ENCODE measurements at places on chromosomes 1 and 21. TPM values are rescaled to one million over a fixed set of nuclear protein-coding genes. Genes with fewer than 3 reads are reported as not detected.

DNA sequence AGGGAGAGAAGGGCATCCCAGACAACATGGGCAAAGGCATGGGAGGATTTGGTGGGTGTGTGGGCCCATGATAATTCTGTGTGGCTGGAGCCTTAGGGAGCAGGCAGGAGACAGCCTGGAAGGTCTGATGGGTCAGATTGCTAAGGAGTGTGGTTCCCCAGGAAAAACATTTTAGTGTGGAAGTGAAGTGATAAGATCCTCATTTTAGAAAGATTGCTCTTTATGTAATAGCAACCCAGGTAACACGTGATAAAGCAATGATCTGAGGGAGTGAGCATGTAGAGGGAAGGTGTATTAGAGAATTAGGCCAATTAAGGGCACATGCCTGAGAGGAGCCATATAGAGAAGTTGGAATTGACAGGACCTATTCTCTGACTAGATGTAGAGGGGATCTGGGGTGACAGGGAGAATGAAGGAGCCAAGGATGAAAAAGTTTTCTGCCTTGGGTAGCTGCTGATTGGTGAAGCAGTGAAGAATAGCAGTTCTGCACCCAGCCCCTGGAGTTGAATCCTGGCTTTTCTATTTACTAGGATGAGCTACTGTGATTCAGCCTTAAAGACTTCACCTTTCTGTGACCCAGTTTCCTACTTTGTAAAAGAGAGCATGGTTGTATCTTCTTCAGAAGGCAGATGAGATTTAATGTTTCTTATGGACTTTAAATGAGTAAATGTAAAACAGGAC, 18.7 kb upstream of the SLAMF6 start:
- H3K27ac ChIP-seq = no peak overlapping the region
- no peaks in the 10 kb centered on the region for H3K4me1 ChIP-seq
- no peaks in the 10 kb centered on the region for H3K27me3 ChIP-seq

- no peaks in the 10 kb centered on the region for H3K27me3 ChIP-seq
- H3K36me3 ChIP-seq = no peaks in the 10 kb centered on the region
- H3K27ac ChIP-seq = peak within 1 kb of the TSS; percentile 75
- DNase-seq = peak; percentile 85
- H3K4me3 ChIP-seq = peak within 1 kb of the TSS; percentile 90
Measured at GRCh38 chr1:193104907-193105820, at the start of gene GLRX2. GLRX2 (minus strand) TSS chr1:193105414; CDS start chr1:193105382, 32 bp downstream.

- H3K4me3 ChIP-seq = no peak overlapping the region
- no peak overlapping the region for H3K27ac ChIP-seq
- no peak for DNase-seq
- peaks cover 10% of the 10 kb centered on the region for H3K4me1 ChIP-seq
Measured at GRCh38 chr1:157155658-157156057, 17.5 kb upstream of the ETV3 start.

- H3K4me1 ChIP-seq = no peaks in the 10 kb centered on the region
- peaks cover 43% of the 10 kb centered on the region for H3K27me3 ChIP-seq
- H3K4me3 ChIP-seq = no peak overlapping the region
- no peak overlapping the region for H3K27ac ChIP-seq
Measured at GRCh38 chr1:17375651-17376050, 3.7 kb downstream of the PADI6 start.

DNA sequence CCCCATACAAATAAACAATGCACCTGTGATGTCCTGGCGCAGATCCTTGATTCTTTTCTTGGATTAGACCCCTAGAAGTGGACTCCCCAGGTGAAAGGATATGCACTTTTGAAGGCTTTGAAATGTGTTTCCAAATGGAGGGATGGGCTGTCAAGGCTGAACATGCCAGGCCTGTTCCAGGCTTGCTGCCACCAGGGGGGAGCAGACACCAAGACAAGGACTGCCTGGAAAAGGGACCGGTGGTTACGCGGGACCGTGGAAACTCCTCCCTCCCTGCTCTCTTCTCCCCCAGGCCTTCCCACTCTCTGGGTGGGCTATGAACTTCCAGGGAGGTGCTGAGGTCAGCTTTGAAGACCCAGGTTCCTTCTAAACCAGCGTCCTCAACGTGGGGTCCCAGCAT, 12.7 kb downstream of the C1QB start:
- H3K36me3 ChIP-seq = no peaks in the 10 kb centered on the region
- H3K27ac ChIP-seq = no peak overlapping the region
- peak; percentile 43 for DNase-seq
- H3K4me1 ChIP-seq = no peaks in the 10 kb centered on the region
- H3K4me3 ChIP-seq = no peak overlapping the region
- H3K27me3 ChIP-seq = peaks cover 76% of the 10 kb centered on the region

- H3K36me3 ChIP-seq = no peaks in the 10 kb centered on the region
- no peak overlapping the region for H3K27ac ChIP-seq
- peaks cover 6% of the 10 kb centered on the region for H3K27me3 ChIP-seq
- H3K4me3 ChIP-seq = no peak overlapping the region
- no peaks in the 10 kb centered on the region for H3K4me1 ChIP-seq
- no peak for DNase-seq
Measured at GRCh38 chr1:174791863-174792262, 207.9 kb upstream of the CACYBP start.

GRCh38 chr1:41355761-41356160, 5.5 kb upstream of the FOXO6 start:
- no peak overlapping the region for H3K27ac ChIP-seq
- no peaks in the 10 kb centered on the region for H3K36me3 ChIP-seq
- peaks cover 36% of the 10 kb centered on the region for H3K27me3 ChIP-seq
- no peaks in the 10 kb centered on the region for H3K4me1 ChIP-seq
- no peak for DNase-seq
- H3K4me3 ChIP-seq = no peak overlapping the region

DNA sequence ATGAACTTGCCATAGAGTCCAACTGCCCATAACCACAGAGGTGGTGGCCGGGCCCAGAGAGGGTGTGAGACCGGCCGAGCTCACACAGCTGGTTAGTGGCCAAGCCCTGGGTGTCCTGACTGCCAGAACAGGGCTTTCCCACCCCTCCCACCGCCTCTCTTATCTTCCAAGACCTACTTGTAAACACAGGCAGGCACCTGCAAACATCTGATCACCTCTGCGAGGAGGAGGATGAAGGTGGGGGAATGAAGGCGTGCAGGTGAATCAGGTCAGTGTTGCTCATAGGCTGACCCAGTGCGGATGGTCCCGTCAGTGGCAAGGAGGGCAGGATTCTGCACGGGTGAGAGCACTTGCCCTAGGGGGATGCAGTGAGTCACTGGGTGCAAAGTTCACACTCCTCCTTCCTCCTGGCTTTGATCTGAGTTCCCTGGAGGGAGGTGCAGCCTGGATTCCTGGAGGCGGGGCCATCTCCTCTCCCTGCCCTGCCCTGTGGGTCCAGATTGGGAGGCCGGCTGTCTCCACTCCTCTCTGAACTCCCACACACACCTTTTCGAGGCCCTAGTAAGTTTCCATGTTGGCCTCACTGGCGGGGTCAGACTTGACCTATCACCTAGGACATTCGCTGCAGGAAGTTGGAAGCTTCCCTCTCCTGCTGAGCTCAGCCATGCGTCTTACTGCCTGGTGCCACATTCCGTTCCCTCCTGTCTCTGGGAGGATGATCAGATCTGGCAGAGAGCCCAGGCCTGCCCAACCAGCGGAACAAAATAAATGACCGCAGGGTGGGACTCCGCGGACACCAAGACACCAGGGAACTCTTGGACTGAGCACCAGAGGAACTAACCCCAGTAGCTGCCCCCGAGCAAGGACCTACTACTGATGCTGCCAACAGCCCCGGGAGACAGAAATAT, 7.3 kb downstream of the UQCRHL start:
- H3K4me1 ChIP-seq = peaks cover 39% of the 10 kb centered on the region
- H3K27ac ChIP-seq = peak overlapping the region; percentile 81
- no peaks in the 10 kb centered on the region for H3K27me3 ChIP-seq

UTS2 gene
- not detected for total RNA-seq

GNG12 gene
- total RNA-seq = 132 TPM

Measured in IMR-90 (cell line).